Endothelial cell of umbilical vein (primary cell): ENCODE measurements at places on chromosomes 3 and 15.

DNA sequence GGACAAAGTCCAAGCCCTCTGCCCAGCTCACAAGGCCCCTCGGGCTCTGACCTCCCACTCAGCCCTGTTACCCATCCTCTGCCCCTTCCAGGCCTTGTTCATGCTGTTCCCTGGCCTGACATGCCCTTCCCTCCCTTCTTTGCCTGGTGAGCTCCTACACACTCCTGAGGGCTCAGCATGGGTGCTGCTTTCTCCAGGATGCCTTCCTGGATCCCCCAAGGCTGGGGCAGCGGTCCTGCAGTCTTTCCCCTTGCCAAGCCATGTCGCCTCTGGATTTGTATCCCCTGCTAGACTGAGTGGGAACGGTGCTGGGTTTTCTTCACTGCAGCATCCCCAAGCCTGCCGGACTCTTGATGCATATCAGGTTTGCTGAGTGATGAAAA lies 35.9 kb downstream of the FAM3D start:
- no peak for DNase-seq

DNA sequence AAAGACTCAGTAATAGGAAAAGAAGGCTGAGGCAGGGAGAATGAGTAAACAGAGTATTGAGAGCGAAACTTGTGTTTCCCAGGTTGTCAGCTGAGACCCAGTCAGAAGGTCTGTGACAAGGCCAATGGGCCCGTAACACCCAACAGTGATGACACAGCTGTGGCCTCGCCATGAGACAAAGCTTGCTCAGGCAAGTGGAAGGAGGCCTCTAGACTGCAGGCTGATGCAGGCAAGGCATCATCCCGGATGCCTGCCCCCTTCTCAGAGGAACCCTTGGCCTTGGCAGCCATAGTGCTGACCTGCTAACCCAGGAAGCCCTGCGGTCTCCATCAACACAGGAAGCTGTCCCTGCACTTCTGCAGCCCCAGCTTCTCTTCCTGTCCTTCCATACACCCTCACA lies 15.4 kb downstream of the RAB6B start:
- no peak for DNase-seq

DNA sequence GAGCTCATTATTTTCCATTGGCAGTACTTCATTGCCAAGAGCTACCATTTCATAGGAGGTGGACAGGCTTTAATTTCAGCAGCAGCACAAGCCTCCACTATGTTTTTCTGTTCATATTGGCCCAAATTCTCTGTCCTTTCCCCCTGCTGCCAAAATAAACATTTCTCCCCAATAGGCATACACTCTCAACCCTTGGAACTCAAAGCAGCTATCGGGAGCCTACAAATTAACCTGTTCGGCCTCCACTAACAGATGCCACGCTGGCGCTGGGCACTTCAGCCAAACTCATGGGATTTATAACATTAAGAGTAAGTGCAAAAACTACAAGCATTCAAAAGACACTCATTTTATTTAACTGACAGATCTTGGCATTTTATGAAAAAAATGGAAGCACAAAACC lies 95.7 kb downstream of the NSUN3 start:
- DNase-seq, result no peak

- DNase-seq, result peak; percentile 80
Observed at GRCh38 chr3:128804017-128804810, 75.2 kb upstream of the ACAD9 start.

GRCh38 chr15:81375461-81375860 lies 1.4 kb upstream of the TMC3 start:
- DNase-seq, result no peak

DNA sequence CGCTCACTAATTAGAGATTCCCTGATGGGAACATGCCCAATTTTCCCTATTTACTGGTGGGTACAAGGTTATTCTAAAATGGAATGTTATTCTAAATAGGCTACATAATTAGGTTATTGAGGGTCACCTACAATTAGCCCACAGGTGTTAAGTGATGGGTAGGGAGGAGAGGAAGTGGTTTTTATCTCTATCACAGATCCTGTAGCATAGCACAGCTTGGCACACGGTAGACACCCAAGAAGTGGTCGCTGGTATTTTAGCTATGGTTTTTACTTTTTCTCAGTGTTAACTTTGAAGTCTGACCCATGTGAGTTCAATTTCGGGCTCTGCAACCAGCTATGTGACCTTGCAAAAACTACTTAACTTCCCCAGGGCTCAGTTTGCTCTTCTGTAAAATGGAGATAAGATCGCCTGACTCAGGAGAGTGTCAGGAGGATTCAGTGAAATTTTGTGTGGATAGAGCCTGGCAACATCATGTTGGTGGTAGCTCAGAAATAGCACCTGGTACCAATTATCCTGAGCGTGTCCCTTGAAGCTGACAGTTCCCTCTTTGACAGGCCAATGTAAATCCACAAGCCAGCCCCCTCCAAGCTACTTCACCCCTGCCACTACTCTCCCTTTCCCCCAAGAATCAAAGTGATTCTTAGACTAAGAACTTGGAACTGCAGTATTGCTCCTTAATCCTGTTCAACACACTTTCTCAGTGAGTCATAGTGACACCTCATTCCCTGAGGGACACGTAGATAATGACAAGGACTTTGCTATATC lies 8.7 kb upstream of the LMCD1 start:
- DNase-seq, result no peak
